ENCODE measurements at places on chromosomes 3 and 15.
A peak's percentile ranks its signal among the peaks of the same experiment; 100 is the strongest.

DNA sequence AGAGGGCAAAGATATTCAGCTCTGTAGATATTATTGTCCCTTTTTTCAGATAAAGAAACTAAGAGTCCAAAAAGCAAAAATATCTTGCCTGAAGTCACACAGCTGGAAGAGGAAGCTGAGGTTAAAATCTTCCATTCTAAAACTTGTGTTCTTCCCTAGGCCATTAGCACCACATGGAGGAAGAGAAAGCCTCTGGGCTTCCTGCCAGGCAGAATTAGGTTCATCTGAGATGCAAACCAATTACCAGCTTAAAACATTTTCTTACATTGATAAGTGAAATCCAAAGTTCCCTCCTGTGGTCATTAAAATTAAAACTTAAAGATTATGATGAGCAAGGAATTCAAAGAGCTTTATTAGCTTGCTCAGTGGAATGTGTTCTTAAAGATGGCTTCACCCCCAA, 235.3 kb upstream of the SETMAR start:
- no peak for DNase-seq

GRCh38 chr3:52063026-52063723, 6.8 kb upstream of the DUSP7 start:
- no peak for DNase-seq

DNA sequence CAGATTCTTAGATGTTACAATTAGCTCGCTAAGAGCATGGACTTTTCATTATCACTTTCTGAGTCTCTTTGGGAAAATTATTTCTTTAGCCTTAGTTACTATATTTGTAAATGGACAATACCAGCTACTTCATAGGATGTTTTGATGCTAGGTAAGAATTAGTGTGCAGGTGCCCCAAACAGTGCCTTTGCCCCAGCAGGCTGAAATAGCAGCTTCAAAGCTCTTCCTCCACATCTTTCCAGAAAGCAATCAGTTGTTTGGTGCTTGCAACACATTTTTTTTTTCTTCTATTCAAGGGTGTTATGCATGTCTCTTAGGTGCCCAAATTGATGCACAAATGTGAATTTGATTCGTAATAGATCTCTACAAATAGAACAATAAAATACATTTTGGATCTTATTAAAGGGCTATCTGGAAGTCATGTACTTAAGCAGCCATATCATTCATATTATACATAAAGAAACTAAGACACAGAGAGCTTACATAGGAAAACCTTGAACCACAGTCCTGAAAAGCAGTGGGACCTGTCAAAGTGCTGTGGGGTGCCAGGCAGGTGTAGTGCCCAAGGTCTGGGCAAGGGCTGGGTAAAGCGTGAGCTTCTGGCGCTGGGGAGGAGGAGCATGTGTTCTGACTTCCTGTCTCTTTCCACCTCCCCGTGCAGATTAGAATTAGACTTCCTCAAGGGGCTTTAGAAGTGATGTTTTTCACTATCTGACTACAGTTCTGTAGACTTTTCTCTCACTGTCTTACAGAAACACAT, 62.9 kb downstream of the FNDC3B start:
- DNase-seq = peak; percentile 56

DNA sequence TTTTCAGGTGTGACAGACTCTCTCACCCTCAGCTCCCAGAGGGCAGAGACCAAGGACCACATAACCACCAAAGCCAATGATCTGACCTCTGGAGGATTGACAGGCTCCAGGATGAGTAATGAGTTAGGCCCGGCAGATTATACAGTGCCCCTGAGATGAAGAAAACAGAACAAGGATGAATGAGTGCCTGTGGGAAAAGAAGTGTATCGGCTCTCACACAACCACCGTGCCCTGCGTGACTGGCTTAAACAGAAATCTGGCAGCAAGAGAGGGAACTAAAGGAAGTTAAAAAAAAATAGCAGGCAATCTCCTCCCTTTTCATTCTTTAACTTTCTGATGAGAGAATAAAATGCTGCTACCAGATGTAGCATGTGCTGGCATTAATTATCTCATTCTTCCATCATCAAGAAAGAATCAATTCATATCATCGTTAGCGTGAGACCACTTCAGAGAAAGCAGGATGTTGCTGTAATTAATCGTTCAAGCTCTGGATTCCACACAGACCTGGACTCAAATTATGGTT, 227.5 kb upstream of the COL8A1 start:
- DNase-seq = no peak

GRCh38 chr3:174153871-174154270, 705.3 kb upstream of the NAALADL2 start:
- no peak for DNase-seq

Data from CD4-positive, alpha-beta T cell treated with Interleukin-6 at 100 ng/mL for 8 hours (primary cell).